Cardiac atrium fibroblast (primary cell): ENCODE measurements at places on chromosomes 6 and 20. TPM values are rescaled to one million over a fixed set of nuclear protein-coding genes. Genes with fewer than 3 reads are reported as not detected.

The C6orf163 gene
- total RNA-seq = 0.16 and 0.18 TPM in 2 replicates

The C20orf202 gene
- not detected in 2 replicates for total RNA-seq

The SLCO4A1 gene
- total RNA-seq = 0.32 and 0.54 TPM in 2 replicates

The LZTS3 gene
- 4.2 and 6.6 TPM in 2 replicates for total RNA-seq

The TRAPPC3L gene
- total RNA-seq = not detected in 2 replicates

The HUS1B gene
- total RNA-seq = not detected in 2 replicates

The SMOC2 gene
- 0.81 and 1.3 TPM in 2 replicates for total RNA-seq

The VSTM2L gene
- total RNA-seq = 1.8 and 3.2 TPM in 2 replicates

The MYLK2 gene
- under 0.01 TPM in 1 of 2 replicates, not detected in the other for total RNA-seq

The IL17F gene
- total RNA-seq = not detected in 2 replicates

The ABHD16B gene
- not detected in 2 replicates for total RNA-seq

The KIAA0408 gene
- 0.90 and 0.97 TPM in 2 replicates for total RNA-seq

The TMEM14B gene
- 111 and 114 TPM in 2 replicates for total RNA-seq

The HLA-DPB1 gene
- total RNA-seq = 12.1 and 27.1 TPM in 2 replicates

The LPA gene
- total RNA-seq = not detected in 2 replicates

The PDE7B gene
- 41.0 and 49.5 TPM in 2 replicates for total RNA-seq
